Stimulated activated CD4-positive, alpha-beta T cell treated with anti-CD3 and anti-CD28 coated beads, Interleukin-2, amount 100 ng/mL, for 4 hours (primary cell): ENCODE measurements at places on chromosomes 11 and 22.

DNA sequence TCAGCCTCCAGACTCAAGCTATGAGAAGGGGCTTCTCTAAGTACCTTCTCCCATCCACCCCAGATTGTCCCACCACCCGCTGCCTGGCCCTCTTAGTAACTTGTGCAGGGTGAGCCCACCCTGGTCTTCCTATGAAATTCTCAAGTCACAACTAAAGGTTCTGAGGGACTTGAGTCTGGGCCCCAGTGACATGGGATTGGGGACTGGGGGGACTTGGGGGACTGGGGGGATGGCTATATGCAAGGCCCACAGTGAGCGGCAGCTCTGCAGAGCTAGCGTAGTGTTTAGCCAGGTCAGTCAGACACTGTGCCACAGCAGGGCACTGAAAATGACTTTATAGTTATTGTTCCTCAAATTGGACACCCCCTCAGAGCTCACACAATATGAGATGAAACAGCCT is 622.3 kb upstream of the CADM1 start:
- DNase-seq = no peak

DNA sequence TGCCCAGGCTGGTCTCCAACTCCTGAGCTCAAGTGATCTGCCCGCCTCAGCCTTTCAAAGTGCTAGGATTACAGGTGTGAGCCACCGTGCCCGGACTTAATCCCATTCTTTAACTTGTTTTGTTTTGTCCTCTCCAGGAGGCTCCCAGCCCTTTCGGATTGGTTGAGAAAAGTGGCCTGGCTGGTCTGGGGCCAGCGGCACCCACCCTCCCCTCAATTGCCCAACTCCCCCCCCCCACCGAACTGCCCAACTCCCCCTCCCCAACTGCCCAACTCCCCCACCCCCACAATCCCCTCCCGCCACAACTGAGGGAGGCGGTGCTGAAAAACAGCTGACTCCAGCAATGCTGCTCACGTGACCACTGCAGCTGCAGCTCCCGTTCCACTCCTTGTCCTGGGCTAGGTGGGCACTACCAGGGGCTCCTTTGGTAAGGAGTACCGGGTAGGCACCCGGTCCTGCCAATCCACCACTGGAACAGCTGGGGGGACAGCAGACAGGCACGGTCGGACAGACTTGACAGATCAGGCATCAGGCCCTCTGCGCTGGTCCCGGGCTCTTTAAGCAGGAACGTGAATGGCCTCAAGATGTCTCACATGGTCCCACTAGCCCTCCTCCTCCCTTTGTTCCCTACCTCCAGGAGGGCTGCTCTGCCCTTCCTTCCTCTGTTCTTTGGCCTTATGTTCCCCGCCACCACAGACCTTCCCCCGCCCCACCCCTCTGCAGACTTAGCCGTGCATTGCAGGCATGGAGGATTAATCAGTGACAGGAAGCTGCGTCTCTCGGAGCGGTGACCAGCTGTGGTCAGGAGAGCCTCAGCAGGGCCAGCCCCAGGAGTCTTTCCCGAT is at the start of gene TCN2:
TCN2 (plus strand) TSS at position 720 of the 845 bp plus-strand sequence. CDS start 158 bp downstream, outside the sequence.
- DNase-seq = no peak

DNA sequence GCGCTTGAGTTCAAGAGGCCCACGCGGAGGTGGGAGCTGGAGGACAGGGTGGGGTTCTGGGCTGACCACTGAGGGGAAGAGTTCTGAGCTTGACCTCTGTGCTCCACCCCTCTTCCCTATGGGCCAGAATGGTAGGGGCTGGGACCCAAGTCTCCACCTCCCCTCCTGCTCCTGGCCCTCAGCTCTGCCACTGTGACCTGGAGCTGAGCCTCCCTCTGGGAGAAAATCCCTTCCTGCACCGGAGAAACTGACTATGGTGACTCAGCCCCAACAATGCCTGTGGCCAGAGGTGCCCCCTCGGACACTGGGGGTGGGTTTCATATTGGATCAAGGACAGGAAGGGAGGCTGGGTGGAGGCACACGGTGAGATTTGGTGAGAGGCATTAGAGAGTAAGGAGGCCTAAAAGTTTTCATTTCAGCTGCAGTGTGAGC is 23.0 kb downstream of the RELT start:
- DNase-seq = no peak

- no peak for DNase-seq
Measured at GRCh38 chr11:91700854-91701253, 523.8 kb upstream of the FAT3 start.

DNA sequence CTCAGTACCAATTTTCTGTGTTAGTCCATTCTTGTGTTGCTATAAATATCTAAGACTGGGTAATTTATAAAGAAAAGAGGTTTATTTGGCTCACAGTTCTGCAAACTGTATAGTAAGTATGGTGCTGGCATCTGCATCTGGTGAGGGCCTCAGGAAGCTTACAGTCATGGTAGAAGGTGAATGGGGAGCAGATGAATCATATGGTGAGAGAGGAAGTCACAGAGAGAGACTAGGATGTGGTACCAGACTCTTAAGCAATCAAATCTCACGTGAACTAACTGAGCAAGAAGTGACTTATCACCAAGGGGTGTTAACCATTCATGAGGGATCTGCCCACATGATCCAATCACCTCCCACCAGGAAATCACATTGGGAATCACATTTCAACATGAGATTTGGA is 60.8 kb upstream of the ZBED5 start:
- DNase-seq = no peak
